SK-MEL-5 (cell line): ENCODE measurements at places on chromosomes 5 and 9. TPM values are rescaled to one million over a fixed set of nuclear protein-coding genes. Genes with fewer than 3 reads are reported as not detected.

GRCh38 chr9:116654059-116654355, 33.1 kb upstream of the TRIM32 start:
- DNase-seq, result no peak

GRCh38 chr5:177317959-177318377, 6.3 kb upstream of the MXD3 start:
- DNase-seq, result peak; percentile 74

- DNase-seq, result peak; percentile 79
These were observed 59.4 kb downstream of the FYB1 start for GRCh38 chr5:39159811-39160490.

- no peak for DNase-seq
These were observed 69.6 kb upstream of the ATP10B start for GRCh38 chr5:160921423-160922285.

DNA sequence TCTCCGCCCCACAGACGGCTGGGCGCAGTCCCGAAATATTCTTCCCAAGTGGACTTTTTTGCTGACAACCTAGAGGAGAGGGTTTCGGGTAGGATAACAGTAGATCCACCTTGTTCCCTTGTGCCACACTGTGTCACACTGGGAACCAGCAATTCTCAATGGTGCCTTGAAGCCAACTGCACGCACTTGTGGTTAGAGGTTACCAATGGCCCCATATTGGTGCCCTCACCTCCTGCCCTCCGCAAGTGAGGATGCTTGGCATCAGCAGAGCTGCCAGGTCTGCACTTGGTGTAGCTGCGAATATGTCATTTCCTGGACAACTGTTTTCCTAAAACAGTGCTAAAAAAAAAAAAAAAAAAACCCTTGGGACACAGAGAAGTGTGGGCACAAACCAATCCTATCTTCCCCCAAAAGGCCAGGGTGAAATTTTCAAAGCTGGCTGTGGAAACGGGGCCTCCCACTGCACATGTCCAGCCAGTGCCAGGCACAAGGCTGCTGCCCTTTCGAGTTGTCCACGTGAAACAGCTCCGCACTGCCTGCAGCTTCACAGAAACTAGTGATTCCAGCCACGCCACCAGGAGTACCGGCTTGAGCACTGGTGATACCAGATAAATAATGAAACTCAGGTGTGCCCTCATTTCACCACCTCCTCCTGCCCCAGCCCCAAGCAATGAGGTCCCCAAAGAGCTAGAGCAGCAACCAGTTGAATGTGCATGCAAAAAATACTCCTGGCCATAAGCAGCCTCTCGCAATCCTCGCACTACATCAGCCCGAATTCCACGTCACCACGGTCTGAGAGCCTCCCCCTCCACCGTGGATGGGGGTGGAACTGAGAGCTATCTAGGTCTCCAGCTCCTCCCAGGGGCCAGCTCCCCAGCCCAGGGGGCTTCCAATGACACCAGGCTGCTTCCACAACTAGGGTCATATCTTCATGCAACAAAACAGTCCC, 51.2 kb downstream of the USP20 start:
- no peak for DNase-seq

- DNase-seq, result peak; percentile 60
These were observed 286.7 kb downstream of the TLE4 start for GRCh38 chr9:79858508-79858907.

- no peak for DNase-seq
These were observed 15.6 kb upstream of the SLC24A2 start for GRCh38 chr9:19804431-19804830.

MCCC2 gene
- 53.2 and 56.4 TPM in 2 replicates for total RNA-seq

DNA sequence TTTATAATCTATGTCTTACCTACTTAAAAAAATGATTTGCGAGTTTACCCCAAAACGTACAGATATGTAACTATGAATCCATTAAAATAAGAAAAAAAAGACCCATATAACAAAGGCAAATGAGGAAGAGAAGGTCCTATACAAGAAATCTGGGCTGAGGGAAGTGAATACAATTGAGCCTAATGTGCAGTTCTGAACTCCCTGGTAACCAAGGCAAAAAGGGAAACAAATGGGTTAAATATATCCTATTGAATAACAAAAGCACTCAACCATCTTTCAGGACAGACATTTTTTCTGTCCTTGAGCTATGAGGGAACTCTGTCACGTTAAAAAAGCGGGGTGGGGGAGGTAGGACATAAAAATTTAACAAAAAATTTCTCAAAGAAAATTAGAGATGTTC, 78.6 kb downstream of the PTPN3 start:
- no peak for DNase-seq

- peak; percentile 61 for DNase-seq
These were observed 441.8 kb upstream of the TLE4 start for GRCh38 chr9:79129865-79130480.

DNA sequence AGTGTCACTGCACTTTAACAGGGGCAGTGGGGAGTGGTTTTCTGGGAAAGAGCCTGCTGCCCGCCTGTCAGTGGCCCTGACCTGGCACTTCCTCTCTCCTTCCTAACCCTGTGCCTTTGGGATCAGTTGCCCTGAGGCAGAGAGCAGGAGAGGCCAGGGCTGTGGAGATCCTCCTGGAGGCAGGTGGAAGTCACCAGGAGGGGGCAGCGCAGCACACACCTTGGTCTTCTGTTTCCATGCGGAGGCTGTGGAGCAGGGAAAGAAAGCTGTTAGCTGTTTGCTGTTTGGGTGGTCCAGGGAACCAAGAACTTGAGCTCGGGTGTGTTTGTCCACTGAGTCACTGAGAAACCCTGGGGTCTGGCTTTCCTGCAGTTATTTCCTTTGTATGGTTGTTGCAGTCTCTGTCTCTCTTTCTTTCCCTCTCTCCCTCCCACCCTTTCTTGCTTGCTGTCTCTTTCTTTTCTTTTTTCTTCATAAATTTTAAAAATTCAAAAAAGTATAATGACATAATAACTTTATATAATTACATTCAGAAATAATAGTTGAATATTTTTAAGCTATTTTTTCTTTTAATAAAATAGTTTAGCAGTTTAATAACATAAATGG, 28.1 kb downstream of the NTRK2 start:
- DNase-seq, result peak; percentile 81

DNA sequence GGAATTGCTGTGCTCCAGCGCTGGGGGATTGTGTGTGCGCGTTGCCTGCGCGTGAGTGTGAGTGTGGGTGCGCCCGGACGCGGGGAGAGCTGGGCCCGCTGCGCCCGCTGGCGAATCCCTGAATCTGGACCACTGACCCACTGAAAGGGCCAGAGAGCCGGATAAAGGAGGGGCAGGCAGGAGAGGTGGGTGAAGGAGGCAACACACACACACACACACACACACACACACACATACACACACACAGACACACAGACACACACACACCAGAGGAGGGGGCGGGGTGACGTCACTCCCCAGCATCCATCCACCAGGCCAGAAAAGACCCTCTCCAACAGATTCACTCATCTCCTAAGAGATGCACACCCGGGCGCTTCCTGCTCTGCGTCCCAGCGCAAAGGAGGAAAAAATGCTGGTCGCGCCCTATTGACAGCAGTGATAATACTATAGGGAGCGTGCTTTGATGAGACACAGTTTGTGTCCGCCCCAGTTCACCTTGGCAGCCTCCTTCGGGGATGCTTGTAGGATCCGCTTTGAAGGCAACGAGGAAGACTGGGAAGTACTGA, 1059.1 kb upstream of the DMAC1 start:
- DNase-seq, result no peak

DNA sequence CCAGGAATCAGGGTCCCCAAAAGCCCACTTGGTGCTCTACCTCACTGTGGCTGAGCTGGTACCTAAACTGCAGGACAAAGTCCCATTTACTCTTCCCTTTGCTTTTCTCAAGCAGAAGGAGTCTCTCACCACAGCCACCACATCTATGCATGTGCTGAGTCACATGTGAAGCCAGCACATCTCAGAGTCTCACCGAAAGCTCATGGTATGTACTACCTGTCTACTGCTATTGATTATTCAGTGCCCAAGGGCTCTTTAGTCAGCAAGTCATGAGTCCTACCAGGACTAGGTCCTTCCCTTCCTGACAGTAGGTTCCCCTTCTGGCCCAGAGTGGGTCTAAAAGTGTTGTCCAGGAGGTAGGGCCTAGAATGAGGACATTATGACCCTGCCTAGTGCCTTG, 130.7 kb upstream of the NTRK2 start:
- no peak for DNase-seq

DNA sequence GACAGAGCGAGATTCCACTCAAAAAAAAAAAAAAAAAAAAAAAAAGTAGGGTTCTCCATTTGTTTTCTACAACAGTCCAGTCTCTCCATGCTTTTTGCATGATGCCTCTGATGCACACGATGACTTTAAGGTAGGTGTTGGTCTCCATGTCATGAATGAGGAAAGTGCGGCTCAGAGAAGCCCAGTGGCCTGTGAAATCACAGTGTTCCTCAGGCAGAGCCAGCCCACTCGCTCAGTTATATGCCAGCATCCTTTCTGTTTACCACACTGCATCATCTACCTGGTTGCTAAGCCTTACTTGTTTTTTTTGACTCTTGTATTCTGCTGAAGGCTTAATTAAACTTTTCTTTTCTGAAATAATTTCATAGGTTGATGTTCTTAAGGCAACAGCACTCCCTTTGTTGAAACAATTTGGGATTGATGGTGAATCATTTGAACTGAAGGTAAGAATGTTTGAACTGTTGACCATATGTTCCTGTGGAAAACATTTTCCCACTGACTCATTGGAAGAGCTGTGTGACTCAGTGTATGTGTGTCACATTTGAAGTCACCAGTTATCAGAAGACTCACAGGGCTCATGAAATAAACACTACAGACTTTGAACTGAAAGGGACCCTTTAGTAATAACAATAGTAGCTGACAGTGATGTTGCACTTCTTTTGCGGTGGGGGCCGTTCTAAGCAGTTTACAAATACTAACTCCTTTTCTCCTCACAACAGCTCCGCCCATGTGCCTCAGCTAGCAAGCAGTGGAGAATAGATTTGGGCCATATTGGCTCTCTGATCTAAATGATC, 40.2 kb downstream of the RCL1 start:
- DNase-seq, result peak; percentile 73

DNA sequence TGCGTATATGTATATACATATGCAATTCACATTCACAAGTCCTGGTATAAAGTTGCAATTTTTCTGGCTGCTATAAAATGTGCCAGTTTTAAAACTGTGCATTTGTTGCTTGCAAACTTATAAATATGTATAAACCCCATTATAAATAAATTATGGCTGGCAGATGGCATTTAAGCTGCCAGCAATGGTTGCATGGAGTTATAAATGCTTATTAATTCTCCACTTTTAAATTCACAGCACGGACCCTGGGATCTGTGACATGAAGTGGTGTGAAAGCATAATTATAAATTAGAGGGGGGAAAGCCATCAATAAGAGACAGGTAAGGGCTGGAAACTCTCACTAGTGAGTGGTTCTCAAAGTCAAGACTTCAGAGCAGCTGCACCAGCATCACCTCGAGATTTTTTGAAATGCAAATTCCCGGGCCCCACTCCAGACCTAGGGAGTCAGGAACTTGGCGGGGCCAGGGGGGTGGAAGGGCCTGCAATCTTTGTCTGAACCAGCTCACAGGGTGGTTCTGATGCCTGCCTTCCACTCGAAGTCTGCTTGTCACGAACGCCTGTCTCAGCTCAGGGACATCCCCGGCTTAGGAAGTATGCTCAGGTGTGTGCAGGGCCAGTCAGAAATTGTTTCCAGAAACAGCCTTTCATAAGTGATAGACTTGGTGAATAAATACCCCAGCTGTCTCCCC, 16.9 kb downstream of the S1PR3 start:
- DNase-seq, result no peak

GRCh38 chr9:4559261-4560182, 69.3 kb downstream of the SLC1A1 start:
- no peak for DNase-seq

- no peak for DNase-seq
These were observed 143.9 kb upstream of the DAP start for GRCh38 chr5:10904862-10905432.

SLC6A3 gene
- not detected in 2 replicates for total RNA-seq

DNA sequence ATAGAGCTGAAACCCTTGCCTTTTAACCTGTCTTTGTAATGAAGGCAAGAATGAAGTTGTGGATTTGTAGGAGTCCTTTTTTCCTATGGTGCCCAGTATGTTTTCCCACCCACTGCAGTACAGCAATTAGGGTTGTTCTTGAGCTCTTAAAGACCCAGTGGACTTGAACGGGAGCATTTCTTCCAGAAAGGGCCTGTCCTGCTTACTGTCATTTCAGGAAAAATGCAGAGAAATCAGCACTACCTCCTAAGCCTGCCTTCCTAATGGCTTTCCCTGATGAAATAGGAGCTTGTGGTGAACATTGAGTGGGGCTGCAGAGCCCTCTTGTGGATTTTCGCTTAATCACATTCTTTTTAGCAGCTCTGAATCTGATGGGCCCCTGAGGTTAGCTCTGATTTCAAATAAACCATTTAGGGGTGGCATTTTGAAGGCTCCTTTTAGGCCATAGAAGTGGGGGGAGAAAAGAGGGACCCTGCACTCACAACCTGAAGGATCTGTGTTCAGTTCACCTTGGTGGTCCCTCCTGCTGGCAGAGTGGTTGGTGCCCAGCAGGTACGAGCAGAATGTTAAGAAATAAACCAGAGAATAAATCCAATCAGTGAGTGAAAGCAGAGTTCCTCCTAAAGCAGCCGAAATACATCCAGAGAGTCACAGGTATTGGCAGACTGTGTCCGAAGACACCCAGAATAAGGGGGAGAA, 188.0 kb upstream of the KLF9 start:
- peak; percentile 91 for DNase-seq

MOCS2 gene
- total RNA-seq, result 53.4 and 74.6 TPM in 2 replicates

- DNase-seq, result peak; percentile 53
These were observed 43.6 kb downstream of the JADE2 start for GRCh38 chr5:134568761-134569695.

GRCh38 chr5:142906863-142907671, 136.9 kb downstream of the ARHGAP26 start:
- DNase-seq, result peak; percentile 78

- DNase-seq, result no peak
These were observed 381.9 kb upstream of the ZNF462 start for GRCh38 chr9:106481013-106481609.

GRCh38 chr9:129338724-129339430, 160.8 kb upstream of the IER5L start:
- DNase-seq, result no peak

SEMA5A gene
- total RNA-seq, result 38.1 and 39.0 TPM in 2 replicates

DNA sequence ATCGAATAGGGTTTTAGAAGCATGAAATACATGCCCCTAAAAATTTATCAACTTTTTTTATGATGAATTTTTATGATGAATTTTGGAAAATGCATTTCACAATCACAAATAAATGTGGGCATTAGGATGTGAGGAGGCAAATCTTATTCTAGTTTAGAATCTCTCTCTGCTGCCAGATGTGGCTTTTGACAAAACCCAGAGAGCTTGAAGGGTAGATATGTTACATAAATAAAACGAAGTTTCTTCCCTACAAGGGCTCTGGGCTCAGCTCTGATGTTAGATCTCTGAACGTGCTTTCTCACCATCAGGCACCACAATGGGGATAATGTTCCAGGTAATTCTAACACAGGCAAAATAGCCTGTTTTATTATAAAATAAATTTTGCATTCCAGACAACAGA, 102.3 kb upstream of the ADAMTSL1 start:
- DNase-seq, result no peak

DNA sequence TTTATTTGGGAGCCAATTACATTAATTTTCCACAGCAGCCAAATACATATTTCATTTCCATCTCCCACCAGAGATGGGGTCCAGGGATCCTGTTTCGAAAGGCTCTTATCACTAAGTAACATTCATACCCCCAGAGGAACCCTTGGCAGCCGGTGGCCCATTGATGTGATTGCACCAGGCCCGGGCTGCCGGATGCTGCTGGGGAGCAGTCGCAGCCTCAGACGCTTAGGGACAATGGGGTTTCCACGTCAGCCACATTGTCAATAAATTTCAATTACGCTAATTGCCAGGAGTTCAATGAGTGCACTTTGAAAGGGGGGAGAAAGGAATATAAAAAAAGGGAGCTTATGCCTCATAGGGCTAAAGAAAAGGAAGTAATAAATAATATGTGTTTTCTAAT, 478.8 kb upstream of the ADAMTS16 start:
- no peak for DNase-seq

PHPT1 gene
- 101 TPM in 2 replicates for total RNA-seq
